ENCODE measurements at places on chromosomes 11 and 22. TPM values are rescaled to one million over a fixed set of nuclear protein-coding genes. Genes with fewer than 3 reads are reported as not detected.

Gene SOX6
- 20.2 TPM for total RNA-seq

- H3K27me3 ChIP-seq = peaks cover 10% of the 10 kb centered on the region
- peak; percentile 79 for DNase-seq
- H3K36me3 ChIP-seq = no peaks in the 10 kb centered on the region
- peak overlapping the region; percentile 94 for H3K27ac ChIP-seq
- peaks cover 49% of the 10 kb centered on the region for H3K4me1 ChIP-seq
- H3K4me3 ChIP-seq = peak overlapping the region; percentile 19
Measured at GRCh38 chr11:61923166-61924063, 6.0 kb upstream of the RAB3IL1 start.

Gene BAIAP2L2
- total RNA-seq = 0.16 TPM

DNA sequence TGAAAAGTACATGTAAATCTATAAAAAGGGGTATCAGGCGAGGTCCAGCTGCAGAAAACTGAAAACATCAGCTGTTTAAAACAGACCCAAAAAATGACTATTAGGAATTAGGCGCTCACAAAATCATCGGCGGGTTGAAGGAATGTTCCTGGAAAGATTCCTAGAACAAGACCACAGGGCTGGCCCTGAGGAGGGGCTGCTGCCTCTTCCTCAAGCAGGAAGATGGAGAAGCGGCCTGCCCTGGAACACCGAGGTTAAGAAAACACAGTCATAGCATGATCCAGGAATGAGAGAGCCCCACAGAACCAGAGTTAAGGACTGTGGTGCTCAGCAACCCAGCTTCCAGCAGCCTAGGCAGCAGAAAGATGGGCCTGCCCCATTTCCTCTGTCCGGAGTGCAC lies 78.4 kb downstream of the C11orf91 start:
- no peak overlapping the region for H3K27ac ChIP-seq
- H3K4me1 ChIP-seq = no peaks in the 10 kb centered on the region
- no peak for DNase-seq
- no peak overlapping the region for H3K4me3 ChIP-seq

Gene EIF1AD
- total RNA-seq = 19.7 TPM

GRCh38 chr11:126999366-126999765 lies 1.2 kb downstream of the KIRREL3 start:
- H3K27ac ChIP-seq = no peak overlapping the region
- H3K27me3 ChIP-seq = peaks cover 100% of the 10 kb centered on the region
- H3K4me3 ChIP-seq = peak overlapping the region; percentile 55
- no peak for DNase-seq
- H3K36me3 ChIP-seq = no peaks in the 10 kb centered on the region

Gene HPS4
- total RNA-seq = 11.7 TPM

GRCh38 chr11:94550513-94550912 lies 6.8 kb downstream of the FUT4 start:
- peaks cover 41% of the 10 kb centered on the region for H3K4me1 ChIP-seq
- H3K27me3 ChIP-seq = no peaks in the 10 kb centered on the region
- no peak for DNase-seq
- no peak overlapping the region for H3K27ac ChIP-seq
- H3K36me3 ChIP-seq = no peaks in the 10 kb centered on the region
- H3K4me3 ChIP-seq = no peak overlapping the region

GRCh38 chr11:85825616-85826015 lies 14.7 kb upstream of the SYTL2 start:
- no peaks in the 10 kb centered on the region for H3K4me1 ChIP-seq
- H3K36me3 ChIP-seq = no peaks in the 10 kb centered on the region
- no peaks in the 10 kb centered on the region for H3K27me3 ChIP-seq
- no peak overlapping the region for H3K27ac ChIP-seq

- no peaks in the 10 kb centered on the region for H3K36me3 ChIP-seq
- no peak overlapping the region for H3K4me3 ChIP-seq
- H3K4me1 ChIP-seq = peaks cover 9% of the 10 kb centered on the region
- H3K27me3 ChIP-seq = peaks cover 10% of the 10 kb centered on the region
- H3K27ac ChIP-seq = no peak overlapping the region
- no peak for DNase-seq
Measured at GRCh38 chr22:39344046-39344390, 5.8 kb upstream of the SYNGR1 start.

GRCh38 chr22:22001664-22002525 lies 19.3 kb upstream of the TOP3B start:
- no peak overlapping the region for H3K4me3 ChIP-seq
- no peaks in the 10 kb centered on the region for H3K36me3 ChIP-seq
- peaks cover 44% of the 10 kb centered on the region for H3K27me3 ChIP-seq

DNA sequence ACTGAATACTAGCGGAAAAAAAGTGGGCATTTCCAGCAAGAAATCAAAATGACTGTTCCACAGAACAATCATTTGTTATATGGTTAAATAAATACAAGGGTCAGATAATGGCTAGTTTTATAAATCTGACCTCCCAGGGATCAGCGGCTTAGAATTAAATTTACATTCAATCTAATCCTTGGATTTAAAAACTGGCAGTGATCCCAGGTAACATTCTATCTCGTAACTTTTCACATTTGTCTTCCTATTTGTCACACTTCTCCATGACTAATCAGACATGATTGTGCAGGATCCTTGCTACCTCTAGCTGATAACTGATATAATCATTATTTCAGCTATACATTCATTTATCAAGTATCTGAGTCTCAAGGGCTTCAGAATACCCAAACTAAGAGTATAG lies 2.9 kb upstream of the MMP3 start:
- H3K4me3 ChIP-seq = no peak overlapping the region
- no peak for DNase-seq
- no peaks in the 10 kb centered on the region for H3K4me1 ChIP-seq
- H3K27me3 ChIP-seq = peaks cover 4% of the 10 kb centered on the region
- H3K27ac ChIP-seq = no peak overlapping the region
- H3K36me3 ChIP-seq = no peaks in the 10 kb centered on the region

GRCh38 chr22:33757041-33757801 lies 163.1 kb downstream of the LARGE1 start:
- no peak for DNase-seq
- no peaks in the 10 kb centered on the region for H3K27me3 ChIP-seq
- peak overlapping the region; percentile 64 for H3K27ac ChIP-seq
- H3K4me1 ChIP-seq = peaks cover 29% of the 10 kb centered on the region

GRCh38 chr22:20494978-20495860 lies at the start of gene KLHL22:
Gene KLHL22, minus strand, starts transcription at chr22:20495795. Its CDS starts 6,584 bp downstream, at chr22:20489211.
- no peaks in the 10 kb centered on the region for H3K27me3 ChIP-seq
- DNase-seq = no peak
- H3K4me1 ChIP-seq = peaks cover 35% of the 10 kb centered on the region
- H3K36me3 ChIP-seq = no peaks in the 10 kb centered on the region
- peak within 1 kb of the TSS; percentile 74 for H3K4me3 ChIP-seq
- peak within 1 kb of the TSS; percentile 94 for H3K27ac ChIP-seq

Gene NXPE4
- total RNA-seq = not detected

- no peak for DNase-seq
- H3K4me3 ChIP-seq = no peak overlapping the region
- no peaks in the 10 kb centered on the region for H3K27me3 ChIP-seq
- H3K4me1 ChIP-seq = no peaks in the 10 kb centered on the region
Measured at GRCh38 chr22:31980628-31981027, 36.3 kb downstream of the YWHAH start.

Gene PNPLA5
- total RNA-seq = not detected

GRCh38 chr11:116515664-116516184 lies 257.1 kb downstream of the BUD13 start:
- peaks cover 82% of the 10 kb centered on the region for H3K27me3 ChIP-seq
- no peaks in the 10 kb centered on the region for H3K36me3 ChIP-seq

DNA sequence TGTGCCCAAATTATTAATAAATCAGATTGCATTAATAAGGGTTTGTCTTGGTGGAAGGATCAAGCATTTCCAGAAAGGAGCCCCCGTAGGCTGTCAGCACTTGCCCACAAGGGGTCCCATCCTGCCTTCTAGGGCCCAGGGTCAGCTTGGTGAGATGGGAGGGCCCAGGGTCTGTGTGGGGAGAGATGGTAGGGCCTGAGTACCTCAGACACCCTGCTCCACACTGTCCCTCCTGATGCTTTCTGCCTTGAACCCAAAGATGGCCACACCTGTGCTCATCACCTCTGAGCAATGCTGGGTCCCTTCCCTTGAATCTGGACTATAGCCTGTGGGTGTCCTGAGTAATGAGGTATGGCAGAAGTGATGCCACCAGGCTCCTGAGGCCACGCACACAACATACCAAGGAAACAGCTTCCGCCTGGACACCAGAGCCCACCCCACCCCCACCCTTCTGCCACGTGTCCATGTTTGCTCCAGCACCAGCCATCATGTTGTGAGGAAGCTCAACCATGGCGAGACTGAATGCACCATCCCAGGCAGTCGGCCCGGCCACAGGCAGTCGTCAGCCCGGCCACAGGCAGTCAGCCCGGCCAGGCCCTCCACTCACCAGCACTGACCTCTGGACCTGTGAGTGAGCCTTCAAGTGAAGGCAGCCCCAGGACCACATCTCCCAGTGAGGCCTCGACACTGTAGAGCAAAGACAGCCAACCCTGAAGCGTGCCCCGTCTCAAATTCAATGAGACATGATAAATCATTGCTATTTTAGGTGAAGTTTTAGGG lies 6.8 kb downstream of the BET1L start:
- DNase-seq = no peak
- H3K27me3 ChIP-seq = no peaks in the 10 kb centered on the region
- H3K4me1 ChIP-seq = peaks cover 24% of the 10 kb centered on the region
- H3K27ac ChIP-seq = no peak overlapping the region
- H3K36me3 ChIP-seq = peaks cover 30% of the 10 kb centered on the region
- H3K4me3 ChIP-seq = no peak overlapping the region

DNA sequence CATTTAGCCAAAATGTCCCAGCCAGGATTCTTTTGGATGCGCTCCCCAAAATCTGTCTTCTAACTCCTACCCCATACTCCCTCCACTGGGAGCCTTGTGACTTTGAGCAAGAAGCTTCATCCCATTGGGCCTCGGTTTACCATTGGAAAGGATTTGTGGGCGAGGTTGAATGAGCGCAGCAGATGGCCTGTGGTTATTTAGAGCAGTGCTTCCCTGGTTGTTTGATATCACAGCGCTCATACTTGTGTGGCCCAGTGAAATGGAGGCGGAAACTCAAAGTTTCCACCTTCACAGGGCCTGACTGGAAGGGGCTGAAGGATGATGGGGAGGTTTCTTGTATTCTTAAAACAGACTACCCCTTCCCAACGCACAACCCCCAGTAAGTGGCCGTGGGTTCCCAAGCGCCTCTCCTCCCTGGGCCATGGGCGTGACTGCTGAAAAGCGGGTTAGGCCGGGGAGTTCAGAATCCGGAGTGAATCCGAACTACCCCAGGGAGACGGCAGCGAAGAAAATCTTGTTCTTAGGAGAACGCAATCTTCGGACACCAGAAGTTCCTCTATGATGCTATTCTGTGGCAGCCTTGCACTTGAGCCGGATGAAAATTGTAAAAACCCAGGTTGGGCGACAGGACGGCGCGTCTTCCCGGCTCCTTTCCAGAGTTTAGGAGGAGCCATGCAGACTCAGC lies 1.2 kb upstream of the ATF4 start:
- no peaks in the 10 kb centered on the region for H3K27me3 ChIP-seq
- H3K36me3 ChIP-seq = peaks cover 56% of the 10 kb centered on the region
- H3K4me1 ChIP-seq = peaks cover 67% of the 10 kb centered on the region

- DNase-seq = no peak
- no peaks in the 10 kb centered on the region for H3K36me3 ChIP-seq
- H3K27ac ChIP-seq = no peak overlapping the region
- peaks cover 93% of the 10 kb centered on the region for H3K27me3 ChIP-seq
- peaks cover 9% of the 10 kb centered on the region for H3K4me1 ChIP-seq
Measured at GRCh38 chr11:70146299-70146698, 56.8 kb upstream of the FADD start.

DNA sequence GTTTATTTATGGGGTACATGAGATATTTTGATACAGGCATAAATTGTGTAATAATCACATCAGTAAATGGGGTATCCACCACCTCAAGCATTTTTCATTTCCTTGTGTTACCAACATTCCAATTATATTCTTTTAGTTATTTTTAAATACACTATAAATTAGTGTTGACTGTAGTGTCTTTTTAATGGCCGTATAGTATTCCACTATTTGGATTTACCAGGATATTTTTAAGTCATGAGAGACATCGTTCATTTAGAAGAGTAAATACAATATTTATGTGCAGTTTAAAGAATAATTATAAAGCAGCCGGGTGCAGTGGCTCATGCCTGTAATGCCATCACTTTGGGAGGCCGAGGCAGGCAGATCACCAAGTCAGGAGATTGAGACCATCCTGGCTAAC lies 6.2 kb upstream of the SPI1 start:
- DNase-seq = no peak
- H3K4me1 ChIP-seq = no peaks in the 10 kb centered on the region
- no peaks in the 10 kb centered on the region for H3K36me3 ChIP-seq
- no peaks in the 10 kb centered on the region for H3K27me3 ChIP-seq
- H3K27ac ChIP-seq = no peak overlapping the region

Gene OLFML1
- total RNA-seq = 7.3 TPM

GRCh38 chr11:131372234-131372962 lies 2.0 kb downstream of the NTM start:
- no peak overlapping the region for H3K4me3 ChIP-seq
- peaks cover 77% of the 10 kb centered on the region for H3K27me3 ChIP-seq
- H3K4me1 ChIP-seq = peaks cover 14% of the 10 kb centered on the region
- DNase-seq = no peak

DNA sequence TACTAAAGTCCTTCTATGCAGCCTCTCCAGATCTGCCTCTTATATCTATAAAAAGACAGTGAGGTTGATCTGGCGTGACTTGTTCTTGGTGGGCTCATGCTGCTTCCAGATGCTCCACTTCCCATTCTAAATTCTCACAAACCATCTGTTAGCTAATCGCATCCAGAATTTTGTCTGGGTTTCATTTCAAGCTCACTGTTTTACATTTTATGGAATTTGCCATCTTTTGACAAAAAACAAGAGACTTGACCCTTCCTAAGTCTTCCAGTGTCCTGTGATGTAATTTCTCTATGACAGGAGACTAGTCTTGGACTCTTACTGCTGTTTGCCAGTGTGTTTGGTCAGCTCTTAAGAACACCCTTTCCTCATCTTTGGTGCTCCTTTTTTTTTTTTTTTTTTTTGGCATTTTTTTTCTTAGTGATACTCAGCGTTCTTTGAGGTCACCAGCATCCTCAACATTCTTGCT lies 23.0 kb downstream of the CRKL start:
- peaks cover 75% of the 10 kb centered on the region for H3K4me1 ChIP-seq
- no peak overlapping the region for H3K27ac ChIP-seq
- H3K4me3 ChIP-seq = no peak overlapping the region
- peaks cover 19% of the 10 kb centered on the region for H3K36me3 ChIP-seq

Gene DCDC1
- total RNA-seq = not detected

- H3K4me3 ChIP-seq = no peak overlapping the region
- no peaks in the 10 kb centered on the region for H3K36me3 ChIP-seq
- H3K4me1 ChIP-seq = peaks cover 3% of the 10 kb centered on the region
Measured at GRCh38 chr11:71144736-71145135, 107.6 kb downstream of the SHANK2 start.

DNA sequence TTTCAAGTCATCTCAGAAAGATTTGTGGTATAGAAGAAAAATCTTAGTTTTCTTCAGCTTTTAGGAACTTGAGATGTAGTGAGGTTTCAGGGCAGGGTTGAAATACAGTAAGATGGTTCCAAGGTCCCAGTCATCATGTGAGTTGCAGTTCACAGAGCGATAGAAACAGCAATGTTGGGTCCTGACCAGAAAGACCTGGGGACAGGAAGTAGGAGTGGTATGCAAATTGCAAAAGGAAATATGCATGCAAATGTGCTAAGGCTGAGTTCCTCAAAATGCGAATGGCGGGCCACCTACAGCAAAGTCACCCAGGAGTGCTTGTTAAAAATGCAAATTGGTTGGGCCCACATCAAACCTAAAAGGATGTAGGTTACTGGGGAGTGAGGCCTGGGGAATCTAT lies 1032.7 kb upstream of the TENM4 start:
- H3K27ac ChIP-seq = no peak overlapping the region
- no peak overlapping the region for H3K4me3 ChIP-seq
- no peaks in the 10 kb centered on the region for H3K4me1 ChIP-seq
- no peak for DNase-seq
- H3K36me3 ChIP-seq = no peaks in the 10 kb centered on the region

Gene API5
- total RNA-seq = 38.8 TPM

Data from left ventricle myocardium inferior (tissue), 1 donor.